Renal cortical epithelial cell (primary cell): ENCODE measurements at places on chromosomes 3 and 15.

DNA sequence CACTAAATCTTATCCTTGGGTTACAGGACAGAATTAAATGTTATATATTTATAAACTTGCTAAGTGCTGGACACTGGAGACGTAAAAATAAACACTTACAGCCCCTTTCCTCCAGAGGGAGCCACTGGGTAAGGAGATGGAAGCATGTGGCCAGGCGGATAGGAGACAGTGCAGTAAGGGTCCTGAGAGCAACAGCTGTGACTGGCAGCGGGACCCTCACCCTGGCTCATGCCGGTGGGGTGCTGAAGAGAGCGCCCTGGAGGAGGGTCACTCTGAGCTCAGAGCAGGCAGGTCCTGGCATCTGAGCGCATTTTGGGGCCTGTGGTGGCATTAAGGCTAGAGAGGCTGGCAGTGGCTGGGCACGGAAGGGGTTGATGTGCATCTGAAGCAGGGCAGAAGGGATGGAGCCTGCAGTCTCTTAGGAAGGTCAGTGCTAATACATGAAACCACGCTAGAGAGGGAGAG, 16.0 kb downstream of the SEC61A1 start:
- DNase-seq = peak; percentile 52

DNA sequence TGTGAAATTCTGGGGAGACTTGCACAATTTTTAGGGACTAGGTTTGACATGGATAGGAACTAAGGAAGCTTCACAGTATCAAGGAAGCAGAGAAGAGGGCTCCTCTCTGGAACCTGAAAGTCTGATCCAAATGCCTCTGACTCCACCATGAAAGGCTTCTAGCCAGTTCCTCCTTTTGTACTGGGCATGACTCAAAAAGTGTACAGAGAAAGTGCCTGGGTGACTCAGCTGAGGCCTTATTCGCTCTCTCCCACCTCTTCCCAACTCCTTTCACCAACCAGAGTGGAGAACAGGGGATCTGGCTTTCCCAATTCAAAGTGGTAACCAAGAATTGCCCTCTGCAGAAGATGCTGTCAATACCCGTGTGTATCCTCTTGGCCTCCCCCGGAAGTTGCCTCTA, 342.9 kb upstream of the PROK2 start:
- peak; percentile 19 for DNase-seq

GRCh38 chr3:150346981-150347863, 60.9 kb upstream of the TSC22D2 start:
- peak; percentile 80 for DNase-seq

DNA sequence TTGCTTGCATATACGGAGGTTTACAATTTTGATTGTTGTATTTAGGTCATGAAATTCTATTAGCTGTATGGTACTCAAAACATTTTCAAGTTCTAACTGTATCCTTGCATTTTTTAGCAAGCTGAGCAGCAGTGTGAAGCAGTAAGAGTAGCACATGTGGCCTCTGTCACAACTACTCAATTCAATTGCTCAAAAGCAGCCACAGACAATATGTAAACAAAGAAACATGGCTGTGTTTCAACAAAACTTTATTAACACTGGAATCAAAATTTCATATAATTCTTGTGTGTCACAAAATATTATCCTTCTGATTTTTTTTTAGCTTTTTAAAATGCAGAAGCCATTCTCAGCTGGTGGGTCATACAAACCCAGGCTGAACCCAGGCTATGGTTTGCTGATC, 266.7 kb upstream of the LRRN1 start:
- DNase-seq = no peak

GRCh38 chr3:36647423-36647853, 116.9 kb downstream of the DCLK3 start:
- no peak for DNase-seq
